ENCODE measurements at places on chromosomes 2 and 18.

- DNase-seq = no peak
Measured at GRCh38 chr2:120818441-120818920, 82.8 kb downstream of the GLI2 start.

DNA sequence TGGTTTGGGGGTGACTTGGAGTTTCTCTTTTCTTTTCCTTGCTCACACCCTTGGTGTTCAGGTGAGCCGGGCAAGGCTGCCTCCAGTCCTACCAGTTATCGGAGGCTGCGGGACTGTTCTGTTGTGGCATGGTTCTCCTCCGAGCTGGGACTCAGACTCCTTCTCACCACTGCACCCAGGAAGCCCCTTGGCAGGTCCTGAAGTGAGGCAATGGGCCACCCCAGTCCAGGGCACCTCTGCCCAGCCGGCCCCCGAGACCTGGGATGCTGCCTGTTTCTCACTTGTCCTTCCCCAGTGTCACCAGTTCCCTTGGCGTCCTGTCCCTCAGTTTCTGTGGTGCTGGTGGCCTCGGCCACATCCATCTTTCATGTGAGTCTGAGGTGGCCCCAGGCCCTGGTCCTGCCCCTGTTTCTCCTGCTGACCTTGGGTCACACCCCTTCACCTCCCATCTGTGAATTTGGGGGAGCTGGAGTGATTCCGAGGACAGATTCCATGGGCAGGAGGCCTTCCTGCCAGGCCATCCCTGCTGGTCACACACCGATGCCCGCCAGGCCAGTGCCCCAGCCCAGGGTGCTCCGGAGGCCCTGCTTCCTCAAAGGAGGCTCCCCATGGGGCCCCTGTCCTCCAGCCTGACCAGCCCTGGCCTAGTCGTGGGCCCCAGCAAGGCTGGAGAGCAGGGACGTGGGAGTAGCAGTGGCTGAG, 6.6 kb upstream of the KLHL30 start:
- DNase-seq = no peak

GRCh38 chr2:10559634-10560224, 111.6 kb upstream of the ODC1 start:
- no peak for DNase-seq

DNA sequence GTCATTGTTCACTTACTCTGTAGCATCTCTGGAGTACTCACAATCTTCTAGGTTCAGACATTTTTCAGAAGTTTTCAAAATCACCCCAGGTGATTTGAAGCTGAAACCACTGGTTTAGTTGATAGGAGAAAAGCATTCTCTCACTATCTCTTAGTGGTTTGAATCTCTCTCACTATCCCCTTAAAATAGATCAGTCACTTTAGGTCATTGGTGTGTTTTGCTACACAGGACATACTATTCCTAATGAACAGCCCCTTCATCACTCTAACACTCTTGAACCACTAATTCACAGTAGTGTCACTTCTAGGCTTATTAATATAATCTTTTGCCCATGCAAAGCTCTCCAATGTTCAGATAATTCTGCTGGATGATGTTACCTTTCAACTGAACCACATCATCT, 34.5 kb downstream of the LYPD6 start:
- DNase-seq = no peak

GRCh38 chr2:106827158-106827557, 58.8 kb downstream of the ST6GAL2 start:
- no peak for DNase-seq

DNA sequence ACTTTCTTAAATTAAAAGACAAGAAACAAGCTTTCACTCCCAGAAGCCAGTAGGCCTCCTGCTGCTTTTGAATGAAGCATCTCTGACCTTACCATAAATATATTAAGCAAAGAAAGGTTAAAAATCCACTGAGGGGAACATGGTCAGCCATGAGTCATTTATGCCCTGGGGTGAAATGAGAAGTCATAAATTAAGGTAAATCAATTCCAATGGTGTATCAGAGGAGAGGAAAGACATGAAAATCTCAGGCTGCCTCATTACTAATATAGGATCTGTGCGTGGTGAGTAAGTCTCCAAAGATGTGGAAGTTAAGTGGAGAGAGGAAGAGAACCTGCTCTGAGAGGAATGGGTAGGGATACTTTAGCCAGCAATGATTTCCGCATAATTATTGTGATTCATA, 292.3 kb upstream of the CHAC2 start:
- DNase-seq = no peak

DNA sequence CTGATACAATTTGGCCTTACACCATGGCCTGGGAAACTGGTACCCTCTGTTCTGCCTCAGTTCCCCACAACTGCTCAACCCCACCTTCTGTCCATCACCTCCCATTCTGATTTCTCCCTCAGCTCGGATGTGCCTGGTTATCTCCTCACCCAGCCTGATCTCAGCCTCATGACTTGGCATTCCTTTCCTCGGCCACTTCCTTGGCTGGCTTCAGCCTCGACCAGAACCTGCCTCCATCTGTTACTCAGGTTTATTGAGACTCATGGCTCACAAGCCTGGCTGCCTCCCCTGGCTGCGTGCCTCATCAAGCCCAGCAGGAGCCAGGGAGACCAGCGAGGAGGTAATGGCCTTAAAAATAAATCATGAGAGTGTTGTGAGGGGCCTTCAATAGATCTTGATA, 356.2 kb upstream of the SPRED2 start:
- DNase-seq = no peak

DNA sequence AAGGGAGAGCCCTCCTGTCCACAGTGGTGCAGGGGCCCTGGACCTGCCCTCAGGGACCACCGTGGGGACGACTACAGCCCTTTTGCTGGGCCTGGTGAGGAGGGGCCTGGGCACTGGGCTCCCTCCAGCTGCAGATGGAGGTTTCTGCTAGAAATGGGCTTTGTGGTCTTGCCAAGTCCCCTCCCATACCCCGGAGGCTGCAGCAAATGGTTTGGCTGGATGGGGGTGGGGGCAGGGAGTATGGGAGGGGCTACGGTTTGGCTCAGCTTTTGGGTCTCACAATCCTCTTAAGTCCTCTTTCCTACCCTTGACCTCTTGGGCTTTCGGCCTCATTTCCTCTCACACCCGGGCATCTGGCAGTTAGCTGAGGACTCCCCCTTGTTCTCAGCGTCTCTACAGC, 21.7 kb downstream of the TET3 start:
- no peak for DNase-seq

- DNase-seq = no peak
Measured at GRCh38 chr2:238169048-238169707, 10.4 kb downstream of the ERFE start.
